ENCODE measurements at places on chromosomes 13 and 19.
A peak's percentile ranks its signal among the peaks of the same experiment; 100 is the strongest.

DNA sequence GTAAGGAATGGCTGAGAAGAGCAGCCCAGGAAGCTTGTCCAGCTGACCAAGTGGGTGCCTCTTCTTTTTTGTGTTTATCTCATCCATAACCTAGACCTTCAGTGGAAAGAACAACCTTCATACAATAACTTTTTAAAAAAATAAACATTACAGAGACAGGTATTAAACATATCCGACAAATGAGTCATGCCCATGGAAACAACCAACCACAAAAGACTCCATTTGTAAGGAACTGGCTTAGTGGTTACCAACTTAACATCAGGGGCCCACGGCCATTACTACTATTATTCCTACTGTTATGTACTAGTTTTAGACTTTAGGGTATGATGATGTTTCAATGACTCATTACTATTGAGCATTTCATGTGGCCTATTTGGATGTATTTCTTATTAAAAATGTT lies 191.7 kb upstream of the SERP2 start:
- DNase-seq = no peak

DNA sequence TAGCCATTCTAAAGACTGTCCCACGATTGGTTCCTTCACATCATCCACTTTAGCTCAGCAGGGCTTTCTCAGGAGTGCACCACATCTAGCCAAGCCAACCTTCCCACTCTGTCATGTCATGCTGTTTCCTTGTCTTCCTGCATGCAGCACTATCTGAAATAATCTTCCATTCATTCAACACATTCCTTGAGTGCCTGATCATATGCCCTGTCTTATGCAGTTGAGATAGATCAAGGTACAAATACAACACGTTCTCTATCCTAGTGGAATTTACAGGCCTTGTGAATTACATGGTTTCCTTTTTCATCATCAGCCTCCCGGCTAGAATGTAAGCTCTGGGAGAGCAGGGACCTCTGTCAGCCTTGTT lies 6.8 kb upstream of the MRPS31 start:
- DNase-seq = no peak

GRCh38 chr13:75544681-75545330 lies 4.8 kb upstream of the UCHL3 start:
- DNase-seq = no peak

DNA sequence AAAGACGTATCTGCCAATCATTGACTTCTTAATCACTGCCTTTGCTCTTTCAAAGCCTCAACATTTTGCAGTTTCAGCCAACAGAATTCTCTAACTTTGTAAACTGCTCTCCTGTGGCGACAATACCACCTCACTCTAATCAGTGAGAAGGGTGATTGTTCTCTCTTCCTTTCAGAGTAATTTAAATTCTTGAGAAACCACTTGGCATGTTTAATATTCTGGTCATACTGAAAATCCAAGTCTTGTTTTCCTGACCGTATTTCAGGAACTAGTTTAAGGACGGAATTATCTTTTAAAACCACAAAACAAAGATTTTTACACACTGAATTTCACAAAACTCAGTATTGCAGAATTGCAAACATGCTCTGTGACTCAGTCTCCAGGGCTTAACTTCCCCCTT lies 5.2 kb upstream of the CDC16 start:
- DNase-seq = no peak

GRCh38 chr19:23509686-23510450 lies 114.6 kb upstream of the ZNF91 start:
- no peak for DNase-seq

- DNase-seq = no peak
Measured at GRCh38 chr13:47897411-47898050, 103.5 kb downstream of the SUCLA2 start.

GRCh38 chr19:4342314-4342614 lies 1.1 kb upstream of the MPND start:
- DNase-seq = no peak

- no peak for DNase-seq
Measured at GRCh38 chr13:50392977-50393376, 377.7 kb downstream of the KCNRG start.

DNA sequence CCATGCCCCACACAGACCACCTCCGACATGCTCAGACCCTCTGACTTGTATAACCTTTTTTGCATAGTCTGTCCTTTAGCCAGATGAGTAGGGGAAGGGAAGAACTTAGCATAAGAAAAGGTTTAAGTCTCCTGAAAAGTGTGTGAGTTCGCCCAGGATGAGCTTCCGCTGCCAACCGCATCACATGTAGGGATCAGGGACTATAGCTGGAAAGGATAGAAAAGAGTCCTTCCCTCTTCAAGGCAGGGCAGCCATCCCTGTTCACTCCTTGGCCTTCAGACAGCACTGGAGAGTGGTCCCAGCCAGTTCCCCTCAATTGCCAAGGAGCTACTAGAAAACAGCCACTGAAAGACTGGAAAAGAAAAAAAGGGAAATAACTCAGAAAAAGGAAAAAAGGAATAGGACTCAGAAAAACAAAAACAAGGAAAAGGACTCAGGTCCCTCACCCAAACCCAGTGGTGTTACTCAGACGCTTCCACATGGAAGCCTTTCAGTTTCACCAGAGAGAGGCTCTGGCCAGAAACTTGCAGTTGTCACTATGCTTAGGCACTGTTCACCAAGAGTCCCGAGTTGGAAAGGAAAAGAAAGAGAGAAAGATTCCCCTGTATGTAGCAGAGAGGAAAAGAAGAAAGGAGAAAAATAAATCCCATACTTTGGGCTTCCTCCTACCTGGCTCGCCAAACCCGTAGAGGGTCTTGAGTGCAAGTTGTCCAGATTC lies 5.6 kb upstream of the TM9SF2 start:
- no peak for DNase-seq

GRCh38 chr19:6767081-6767356 lies 216 bp downstream of the SH2D3A start:
- no peak for DNase-seq

DNA sequence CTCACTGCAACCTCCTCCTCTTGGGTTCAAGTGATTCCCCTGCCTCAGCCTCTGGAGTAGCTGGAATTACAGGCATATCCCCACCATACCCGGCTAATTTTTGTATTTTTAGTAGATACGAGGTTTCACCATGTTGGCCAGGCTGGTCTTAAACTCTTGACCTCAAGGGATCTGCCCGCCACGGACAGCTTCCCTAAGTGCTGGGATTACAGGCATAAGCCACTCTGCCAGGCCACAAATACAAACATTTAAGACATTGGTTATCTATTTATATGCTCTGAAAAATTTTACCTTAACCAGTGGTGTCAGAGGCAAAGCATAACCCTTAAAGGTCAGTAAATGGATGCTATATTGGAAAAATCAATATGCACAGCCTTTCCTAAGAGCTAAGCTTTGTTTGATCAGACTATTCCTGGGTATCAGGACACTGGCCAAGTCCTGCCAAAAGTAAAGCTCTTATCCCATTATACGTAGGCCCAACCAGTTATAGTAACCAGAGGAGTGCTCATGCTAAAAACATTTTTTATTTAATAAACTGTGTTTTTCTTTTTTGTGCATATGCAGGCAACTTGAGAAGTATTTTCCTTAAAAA lies 56.4 kb upstream of the STARD13 start:
- no peak for DNase-seq

DNA sequence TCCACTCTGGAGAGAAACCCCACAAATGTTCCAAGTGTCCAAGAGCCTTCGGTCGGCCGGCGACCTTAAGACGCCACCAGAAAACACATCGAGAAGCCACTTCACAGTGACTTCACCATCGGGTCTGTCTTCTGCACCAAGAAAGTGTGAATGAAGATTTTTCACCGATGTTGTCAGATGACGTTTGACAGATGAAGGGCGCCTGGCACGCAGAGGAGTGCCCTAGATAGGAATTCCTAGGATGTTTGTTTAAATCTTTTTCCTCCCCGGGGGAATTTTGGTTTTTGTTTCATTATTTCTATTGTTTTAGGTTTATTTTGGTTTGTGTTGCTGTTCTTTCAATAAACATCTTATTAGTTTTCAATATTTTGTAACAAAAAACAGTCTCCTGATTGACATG lies 7.0 kb downstream of the ZSCAN5C start:
- no peak for DNase-seq

DNA sequence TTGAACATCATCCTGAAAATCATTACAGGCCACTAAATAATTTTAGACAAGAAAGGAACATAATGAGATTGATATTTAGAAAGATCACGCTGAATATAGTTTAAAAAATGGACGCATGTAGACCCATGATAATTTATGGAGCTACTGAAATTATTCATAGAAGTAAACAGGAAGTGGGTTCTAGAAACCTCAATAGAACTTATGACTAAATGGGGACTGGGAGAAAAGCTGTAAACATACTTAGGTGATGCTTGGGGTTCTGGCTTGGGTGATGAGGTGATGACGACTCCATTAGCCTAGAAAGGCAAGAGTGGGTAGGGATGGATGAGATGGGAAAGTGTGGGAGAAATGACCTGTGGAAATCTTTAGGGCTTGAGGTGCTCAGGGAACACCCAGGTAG lies 484.0 kb downstream of the MYO16 start:
- no peak for DNase-seq

- no peak for DNase-seq
Measured at GRCh38 chr19:30148039-30148790, 206.2 kb downstream of the URI1 start.

GRCh38 chr19:29773141-29773540 lies 38.6 kb upstream of the CCNE1 start:
- DNase-seq = no peak

- DNase-seq = no peak
Measured at GRCh38 chr13:113812178-113813040, 51.5 kb downstream of the GAS6 start.

DNA sequence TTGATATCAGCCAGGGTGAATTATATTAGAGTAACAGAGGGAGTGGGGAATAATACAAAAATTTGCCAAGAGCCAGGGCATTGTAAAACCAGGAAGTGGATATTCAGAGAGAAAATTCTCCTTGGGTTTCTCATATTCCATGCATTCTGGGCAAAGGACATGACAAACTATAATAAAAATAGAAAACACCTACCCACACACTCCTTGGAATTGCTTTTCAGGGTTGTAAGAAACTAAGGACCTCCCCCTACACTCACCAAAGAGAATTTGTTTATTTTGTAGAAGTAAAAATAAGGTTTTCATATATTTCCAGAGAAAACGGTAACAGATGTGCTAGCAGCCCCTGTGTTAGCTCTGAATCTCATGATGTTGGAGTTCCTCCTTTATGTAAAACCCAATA lies 649.6 kb downstream of the SLITRK1 start:
- no peak for DNase-seq

- DNase-seq = no peak
Measured at GRCh38 chr19:29378126-29378525, 147.7 kb upstream of the VSTM2B start.

DNA sequence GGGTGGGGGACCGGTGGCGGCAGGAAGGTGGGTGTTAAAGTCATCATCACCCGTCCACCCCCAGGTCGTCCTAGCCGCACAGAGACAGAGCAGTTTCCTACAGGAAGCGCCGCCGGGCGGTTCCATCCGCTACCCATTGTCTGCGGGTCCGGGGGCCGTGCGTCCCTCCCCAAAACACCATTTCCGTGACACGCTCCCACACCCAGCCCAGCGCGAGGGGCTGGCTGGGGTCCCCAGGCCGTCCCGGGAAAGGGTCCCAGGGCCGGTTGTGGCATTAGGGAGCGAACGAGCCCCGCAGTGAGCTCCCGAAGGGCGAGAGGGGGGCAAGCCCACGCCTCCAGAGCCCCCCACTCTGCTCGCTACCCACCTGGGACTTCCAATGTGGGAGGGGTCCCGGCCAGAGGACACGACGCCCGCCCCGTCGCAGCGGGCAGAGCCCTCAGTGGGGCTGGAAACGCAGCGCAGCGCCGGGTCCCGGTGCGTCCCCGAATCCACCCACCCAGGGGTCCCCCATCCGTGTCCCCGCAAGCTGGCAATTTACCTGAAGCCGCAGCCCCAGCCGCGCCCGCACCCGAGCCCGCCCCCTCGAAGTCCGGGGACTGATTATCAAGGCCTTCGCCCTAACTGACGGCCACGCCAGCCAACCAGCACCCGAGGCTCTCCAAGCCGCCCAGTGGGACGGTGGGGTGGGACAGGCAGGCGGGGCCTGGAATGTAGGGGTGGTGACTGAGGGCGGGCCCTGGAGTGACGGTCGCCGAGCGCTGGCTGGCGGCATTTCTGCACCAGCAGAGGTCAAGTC lies at the start of gene KANK3:
TSS of gene KANK3 (minus strand) at position 579 of the 799 bp plus-strand sequence. CDS start 5,434 bp downstream, outside the sequence.
- peak; percentile 88 for DNase-seq

- no peak for DNase-seq
Measured at GRCh38 chr13:88042489-88042888, 371.3 kb downstream of the SLITRK5 start.

GRCh38 chr19:36093146-36093662 lies 17.7 kb upstream of the OVOL3 start:
- no peak for DNase-seq

GRCh38 chr13:64617231-64617630 lies 2612.9 kb downstream of the PCDH9 start:
- no peak for DNase-seq

DNA sequence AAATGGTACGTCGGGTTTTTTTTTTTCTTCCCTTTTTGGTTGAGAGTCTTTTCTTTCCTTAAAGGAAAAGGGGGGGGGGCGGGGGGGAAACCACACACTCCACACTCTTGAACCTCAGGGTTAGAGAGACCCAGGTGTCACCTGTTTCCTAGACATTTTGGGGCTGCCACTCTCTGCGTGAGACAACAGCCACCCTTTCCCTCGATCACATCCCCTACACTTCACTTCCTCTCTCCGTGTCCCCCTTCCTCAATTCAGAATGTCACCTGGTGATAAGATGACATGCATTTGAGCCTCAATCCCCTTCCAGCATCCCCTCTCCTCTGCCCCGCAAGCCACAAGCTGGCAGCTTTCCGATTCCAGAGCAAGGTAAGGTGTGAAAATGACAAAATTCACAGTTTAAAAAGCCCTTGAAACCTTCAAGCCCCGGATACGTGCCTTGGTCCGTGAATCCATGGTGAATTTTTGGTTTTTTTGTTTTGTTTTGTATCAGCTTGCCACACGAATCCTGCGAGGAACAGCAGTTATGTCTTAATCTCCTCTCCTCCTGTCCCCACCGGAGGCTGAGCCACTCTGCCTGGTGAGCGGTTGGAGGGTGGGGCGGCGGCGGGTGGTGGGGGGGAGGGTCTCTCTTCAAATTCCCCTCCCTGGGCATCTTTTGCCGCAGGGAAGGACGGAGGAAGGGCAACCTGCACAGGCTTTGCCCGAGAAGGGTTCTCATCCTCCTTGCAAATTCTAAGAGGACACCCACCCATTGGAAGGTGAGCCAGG lies 4.2 kb downstream of the PTPRS start:
- no peak for DNase-seq

DNA sequence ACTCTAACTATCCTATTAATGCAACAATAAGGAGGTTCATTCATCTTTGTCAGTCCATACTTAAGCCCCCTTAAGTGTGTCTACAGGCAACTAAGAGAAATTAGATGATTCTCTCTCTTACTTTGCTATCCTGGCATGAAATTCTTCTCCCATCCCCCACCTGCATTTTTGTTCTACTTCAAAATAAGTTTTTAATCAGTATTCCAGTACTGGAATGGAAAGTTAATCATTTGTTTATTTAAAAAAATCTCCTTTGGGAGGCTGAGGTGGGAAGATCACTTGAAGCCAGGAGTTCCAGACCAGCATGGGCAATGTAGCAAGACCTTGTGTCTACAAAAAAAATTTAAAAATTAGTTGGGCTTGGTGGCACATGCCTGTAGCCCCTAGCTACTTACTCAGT lies 222.1 kb downstream of the MZT1 start:
- no peak for DNase-seq

Measured in central memory CD4-positive, alpha-beta T cell (primary cell).